ENCODE measurements at places on chromosomes 5 and 9. TPM values are rescaled to one million over a fixed set of nuclear protein-coding genes. Genes with fewer than 3 reads are reported as not detected.

DNA sequence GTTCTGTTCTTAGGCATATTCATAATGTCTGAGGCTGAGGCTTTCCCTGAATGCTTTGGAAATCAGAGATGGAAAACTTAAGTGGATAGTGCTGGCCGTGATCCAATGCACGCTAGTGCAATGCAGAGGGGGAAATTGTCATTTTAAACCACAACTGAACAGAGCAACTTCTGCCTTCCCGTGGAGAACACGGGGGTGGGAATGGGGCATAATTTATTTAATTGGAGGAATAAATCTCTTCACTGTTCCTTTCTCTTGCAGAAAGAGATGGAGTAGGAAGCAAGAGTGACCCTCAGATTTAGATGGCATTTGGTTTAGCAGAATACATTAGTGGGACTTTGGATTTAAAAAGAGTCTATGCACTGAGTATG is 22.9 kb upstream of the NREP start:
- no peak for DNase-seq

DNA sequence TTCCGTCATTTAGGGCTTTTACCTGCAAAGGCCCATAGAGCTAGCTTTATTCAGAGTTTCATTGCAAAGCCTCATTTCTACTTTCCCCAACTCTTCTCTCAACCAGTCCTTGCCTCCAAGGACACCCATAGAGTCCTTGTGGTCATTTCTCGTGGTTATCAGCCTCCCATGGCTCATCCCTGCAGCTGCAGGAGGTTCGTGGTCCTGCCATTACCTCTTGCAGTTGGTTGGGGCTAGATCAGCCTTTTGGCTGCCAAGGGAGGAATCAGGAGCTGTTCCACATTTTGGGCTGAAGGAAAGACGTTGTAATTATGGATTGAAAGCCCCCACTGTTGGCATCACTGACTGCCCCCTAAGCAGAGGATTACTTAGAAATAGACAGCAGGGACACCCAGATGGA is 231.0 kb downstream of the MAN2A1 start:
- DNase-seq, result no peak

GRCh38 chr5:54577937-54578653 is 60.5 kb downstream of the SNX18 start:
- DNase-seq, result no peak

DNA sequence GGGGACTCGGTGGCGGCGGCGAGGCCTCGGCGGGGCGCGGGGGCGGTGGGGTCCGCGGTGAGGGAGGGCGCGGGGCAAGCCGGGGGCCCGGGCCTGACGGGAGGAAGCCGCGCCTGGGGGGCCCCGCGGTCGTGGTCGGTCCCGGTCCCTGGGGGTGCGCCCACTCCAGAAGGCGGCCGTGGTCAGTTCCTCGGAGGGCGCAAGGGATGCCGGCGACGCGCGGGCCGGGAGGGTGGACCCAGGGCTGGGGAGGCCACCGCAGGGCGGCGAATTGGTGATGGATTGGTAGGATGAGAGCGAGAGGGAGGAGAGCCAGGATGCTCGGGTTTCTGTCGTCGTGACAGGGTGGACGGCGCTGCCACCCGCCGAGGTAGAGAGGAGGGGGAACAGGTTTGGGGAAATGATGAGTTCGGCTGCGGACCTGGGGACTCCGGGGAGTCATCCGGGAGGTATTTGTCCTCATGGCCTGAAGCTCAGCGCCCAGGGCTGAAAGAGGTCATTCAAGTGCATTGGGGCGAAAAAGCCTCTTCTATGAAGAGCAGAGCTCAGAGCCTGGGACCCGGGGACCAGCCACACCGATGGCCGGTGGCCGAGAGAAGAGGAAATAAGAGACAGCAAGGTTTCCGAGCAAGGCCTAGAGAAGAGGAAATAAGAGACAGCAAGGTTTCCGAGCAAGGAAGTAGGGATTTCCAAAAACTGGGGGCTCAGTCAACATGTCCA is 557 bp downstream of the GNG10 start:
- DNase-seq, result peak; percentile 67

- DNase-seq, result no peak
Measured at GRCh38 chr5:169831331-169831730, 149.0 kb downstream of the INSYN2B start.

GRCh38 chr5:110383231-110383630 is 343.2 kb downstream of the TMEM232 start:
- no peak for DNase-seq

- DNase-seq, result no peak
Measured at GRCh38 chr5:142542906-142543305, 143.0 kb downstream of the FGF1 start.

GRCh38 chr5:146867996-146868708 is 10.4 kb downstream of the PPP2R2B start:
- DNase-seq, result no peak

DNA sequence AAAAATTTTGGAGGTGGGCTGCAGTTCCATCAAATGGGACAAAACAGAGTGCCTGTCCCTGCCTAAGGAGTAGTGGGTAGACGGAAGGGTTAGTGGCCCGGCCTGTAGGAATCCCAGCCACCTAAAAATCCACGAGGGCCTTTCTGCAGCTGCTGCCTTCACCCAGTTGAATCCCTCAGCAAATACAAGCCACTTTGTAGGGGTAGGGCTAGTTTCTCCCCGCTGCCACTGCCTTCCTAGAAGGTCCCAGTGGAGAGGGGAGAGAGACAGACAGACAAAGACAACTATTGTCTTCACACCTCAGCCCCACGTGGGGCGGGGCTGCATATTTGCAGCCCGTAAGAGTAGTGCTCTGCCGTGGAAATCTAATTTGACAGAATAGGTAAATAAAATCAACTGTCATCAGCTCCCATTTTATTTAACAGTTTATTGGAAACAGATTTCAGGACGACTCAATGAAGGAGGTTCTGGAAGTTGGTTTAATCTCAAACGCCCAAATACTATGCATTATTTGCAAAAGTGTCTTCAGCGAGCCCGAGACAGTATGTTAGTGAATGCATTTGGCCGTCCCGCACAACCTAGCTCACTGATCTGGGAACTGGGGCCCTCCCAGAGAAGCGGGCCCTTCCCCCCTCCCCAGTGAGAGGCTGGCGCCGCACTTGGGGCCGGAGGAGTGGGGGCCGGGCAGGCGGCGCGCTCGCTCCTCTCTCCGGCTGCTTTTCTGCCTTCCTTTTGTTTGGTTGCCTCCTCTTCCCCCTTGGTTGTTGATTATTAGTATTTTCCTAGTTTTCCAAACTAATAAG is 67.6 kb upstream of the TBCA start:
- no peak for DNase-seq

DNA sequence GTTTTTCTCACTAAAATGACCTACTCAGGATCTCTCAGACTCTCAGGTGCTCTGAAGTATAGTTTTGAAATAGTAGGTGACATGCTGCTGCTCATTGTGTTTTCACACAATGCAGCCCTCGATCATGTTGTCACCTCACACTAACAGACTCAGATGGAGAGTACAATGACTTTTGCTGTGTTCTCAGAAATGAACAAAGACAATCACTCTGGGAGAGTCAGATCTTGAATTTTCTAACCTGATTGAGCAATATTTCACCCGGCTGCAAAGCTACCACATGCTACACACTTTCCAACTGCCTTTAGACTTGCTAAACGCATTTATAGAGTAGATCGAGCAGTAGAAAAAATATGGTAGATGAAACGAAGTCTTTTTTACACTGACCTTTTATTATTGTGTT is 113.4 kb downstream of the ST8SIA4 start:
- no peak for DNase-seq

- DNase-seq, result no peak
Measured at GRCh38 chr9:107635101-107635802, 145.7 kb upstream of the KLF4 start.

DNA sequence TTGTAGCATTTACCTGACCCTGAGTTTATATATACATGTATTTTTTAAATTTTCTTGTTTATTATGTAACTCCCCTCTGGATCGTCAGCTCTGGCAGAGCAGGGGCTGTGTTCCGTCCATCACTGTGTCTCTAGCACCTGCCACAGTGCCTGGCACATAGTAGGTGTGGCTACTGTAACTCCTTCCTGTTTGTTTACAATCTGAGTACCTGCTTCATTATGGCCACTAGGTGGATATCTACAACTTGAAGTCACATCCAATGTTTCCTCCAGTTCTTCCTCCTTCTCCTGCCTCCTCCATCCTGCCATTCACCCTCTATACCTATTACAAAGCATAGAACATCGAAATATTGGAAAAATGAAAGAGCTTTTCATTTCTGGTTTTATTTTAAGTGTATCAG is 14.2 kb upstream of the PPP1R2B start:
- no peak for DNase-seq

GRCh38 chr5:136781464-136781863 is 416.1 kb upstream of the TRPC7 start:
- no peak for DNase-seq

GRCh38 chr5:14467251-14467650 is 114.3 kb upstream of the OTULINL start:
- no peak for DNase-seq

- DNase-seq, result no peak
Measured at GRCh38 chr5:174827558-174827957, 103.2 kb downstream of the MSX2 start.

- DNase-seq, result no peak
Measured at GRCh38 chr5:176618783-176619182, 8.8 kb upstream of the GPRIN1 start.

LAMC3 gene
- 0.21 TPM for total RNA-seq

PCDHB9 gene
- total RNA-seq, result 0.20 TPM

NUTM2F gene
- total RNA-seq, result not detected

KLF4 gene
- 13.1 TPM for total RNA-seq

HSPB3 gene
- 162 TPM for total RNA-seq

SPINK6 gene
- total RNA-seq, result not detected

MYOT gene
- total RNA-seq, result 319 TPM

EDIL3 gene
- total RNA-seq, result 0.34 TPM

SAXO1 gene
- total RNA-seq, result not detected

PAPPA gene
- 0.88 TPM for total RNA-seq

PFDN1 gene
- total RNA-seq, result 48.0 TPM

LHX3 gene
- total RNA-seq, result not detected

TMEFF1 gene
- total RNA-seq, result 0.29 TPM
